ENCODE measurements at places on chromosomes 5 and 9.

- no peak for DNase-seq
Measured at GRCh38 chr9:121781701-121782464, 130.4 kb downstream of the DAB2IP start.

DNA sequence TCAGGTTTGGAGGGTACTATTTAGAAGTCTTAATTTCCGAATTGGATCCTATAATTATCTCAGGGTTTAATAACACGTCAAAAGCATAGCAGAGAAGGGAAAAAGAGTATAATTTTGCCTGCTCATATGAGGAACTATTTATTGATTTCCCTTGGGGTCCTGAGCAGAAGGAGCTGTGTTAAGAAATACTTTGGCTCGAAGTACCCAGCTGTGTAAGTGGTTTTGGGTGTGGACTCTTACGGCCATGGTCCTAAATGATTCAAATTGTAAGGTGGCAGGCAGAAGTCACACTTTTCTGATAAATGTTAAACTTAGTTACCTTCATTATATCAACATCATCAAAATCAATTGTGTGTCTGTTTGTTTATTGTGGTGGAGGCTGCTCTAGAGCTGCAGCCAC is 190.4 kb downstream of the MTRR start:
- no peak for DNase-seq

DNA sequence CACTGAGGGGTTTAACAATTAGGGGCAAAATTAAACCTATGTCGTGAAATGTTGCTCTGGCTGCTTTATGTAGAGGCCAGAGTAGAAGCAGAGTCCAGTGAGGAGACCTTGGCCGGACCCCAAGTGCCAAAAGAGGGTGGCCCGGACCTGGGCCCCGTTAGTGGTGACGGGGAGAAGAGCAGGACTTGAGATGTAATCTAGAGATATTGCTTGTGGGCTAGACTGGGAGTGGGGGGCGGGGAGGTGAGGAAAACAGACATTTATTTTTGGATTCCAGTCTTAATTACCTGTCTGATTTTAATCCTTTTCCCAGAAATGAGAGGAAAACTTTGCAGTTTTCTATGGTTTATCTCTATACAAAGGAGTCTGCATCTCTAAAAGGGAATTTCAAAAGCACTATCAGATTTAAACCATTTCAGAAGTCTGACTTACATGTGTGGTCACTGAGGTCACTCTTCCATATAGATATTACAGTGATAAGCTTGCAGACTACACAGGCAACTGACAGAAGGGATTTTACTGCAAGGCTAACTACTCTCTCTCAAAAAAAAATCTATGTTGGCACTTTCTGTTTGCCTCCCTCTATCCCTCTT is 108.1 kb downstream of the MED27 start:
- DNase-seq = no peak

GRCh38 chr5:169631360-169631759 is 5.7 kb upstream of the DOCK2 start:
- no peak for DNase-seq

DNA sequence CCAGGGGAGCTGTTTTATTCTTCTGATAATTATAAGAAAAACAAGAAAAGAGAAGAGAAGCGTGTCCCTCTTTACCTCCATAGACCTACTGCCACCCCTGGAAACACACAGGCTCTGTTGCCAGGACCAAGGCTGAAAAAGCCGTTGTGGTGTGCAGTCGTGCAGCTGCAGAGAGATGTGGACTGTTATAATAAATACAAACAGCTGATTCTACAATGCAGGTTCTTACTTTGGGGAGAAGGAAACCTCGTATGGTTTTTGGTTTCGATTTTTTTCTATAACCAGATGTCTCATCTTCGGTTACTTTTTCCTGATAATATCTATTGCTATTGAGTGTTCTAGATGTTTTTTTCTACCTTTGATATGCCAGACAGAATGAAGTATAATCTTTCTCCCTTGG is 28.1 kb downstream of the FYB1 start:
- DNase-seq = no peak

DNA sequence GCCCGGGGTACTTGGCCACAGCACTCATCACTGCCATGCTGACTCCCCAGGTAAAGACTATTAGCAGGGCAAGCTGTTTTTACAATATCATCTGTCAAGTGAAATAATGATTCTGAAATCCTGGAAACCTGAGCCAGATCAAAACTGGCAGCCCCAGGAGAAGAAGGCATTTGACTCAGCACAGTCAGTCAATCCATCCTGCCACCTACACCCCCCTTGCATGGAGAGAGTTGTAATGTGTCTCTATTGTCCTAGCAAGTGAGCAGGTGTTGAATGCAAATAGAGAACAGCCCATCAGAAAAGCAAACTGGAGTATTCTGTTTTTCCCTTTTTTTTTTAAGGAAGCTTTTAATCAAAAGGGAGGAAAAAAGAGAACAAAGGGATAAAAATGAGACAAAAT is 291.2 kb downstream of the BRINP1 start:
- no peak for DNase-seq

DNA sequence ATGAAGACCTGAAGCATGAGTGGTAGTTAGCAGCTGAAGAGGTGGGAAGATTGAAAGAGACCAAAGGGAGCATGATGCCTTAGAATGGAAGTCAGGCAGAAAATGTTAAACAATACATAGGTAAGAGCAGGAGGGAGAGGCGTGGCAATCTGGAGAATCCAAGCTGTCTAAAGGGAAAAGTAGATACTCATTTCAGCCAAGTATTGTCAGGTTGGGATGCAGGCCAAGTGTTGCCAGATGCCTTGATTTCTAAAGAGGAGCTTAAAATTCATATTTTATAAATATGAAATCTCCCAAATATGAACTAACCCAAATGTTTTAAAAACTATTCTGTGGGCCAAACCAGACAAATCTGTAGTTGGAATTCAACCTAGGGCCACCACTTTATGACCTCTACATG is 4.2 kb downstream of the PAM start:
- DNase-seq = no peak

GRCh38 chr5:150022681-150023080 is 22.1 kb downstream of the HMGXB3 start:
- DNase-seq = no peak

DNA sequence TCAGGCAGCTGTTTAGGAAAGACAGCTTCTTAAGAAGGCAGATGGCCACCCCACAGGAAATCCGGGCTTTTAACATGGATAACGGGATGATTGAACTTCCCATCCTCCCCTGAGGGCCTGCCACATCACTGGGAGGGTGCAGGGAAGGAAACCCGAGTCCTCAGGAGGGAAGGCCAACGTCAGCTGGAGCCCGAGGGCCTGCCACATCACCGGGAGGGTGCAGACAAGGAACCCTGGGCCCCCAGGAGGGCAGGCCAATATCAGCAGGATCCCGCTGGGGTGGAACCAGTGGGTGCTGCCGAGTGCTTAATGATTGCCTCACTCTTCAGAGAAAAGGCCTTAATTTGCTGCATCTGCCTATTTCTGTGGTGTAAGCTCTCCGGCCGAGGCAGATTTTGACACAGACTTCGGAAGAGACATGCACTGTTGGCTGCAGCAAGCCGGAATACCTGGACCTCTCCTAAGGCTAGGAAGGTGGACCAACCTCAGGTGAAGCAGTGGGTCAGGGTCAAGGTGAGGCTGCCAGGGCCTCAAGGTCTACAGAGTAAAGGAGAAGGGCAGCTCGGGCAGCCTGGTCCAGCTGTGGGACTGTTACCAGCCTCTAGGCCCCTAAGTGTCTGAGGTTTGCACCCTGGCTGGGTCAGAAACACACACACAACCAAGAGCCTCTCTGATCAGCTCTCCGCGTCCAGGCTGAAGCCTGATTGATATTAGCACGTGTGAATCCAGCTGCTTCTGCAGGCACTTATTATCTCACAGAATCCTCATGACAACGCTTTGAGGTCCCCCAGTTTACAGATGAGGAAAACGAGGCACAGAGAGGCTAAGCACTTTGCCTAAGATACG is 14.8 kb upstream of the COL5A1 start:
- DNase-seq = no peak

DNA sequence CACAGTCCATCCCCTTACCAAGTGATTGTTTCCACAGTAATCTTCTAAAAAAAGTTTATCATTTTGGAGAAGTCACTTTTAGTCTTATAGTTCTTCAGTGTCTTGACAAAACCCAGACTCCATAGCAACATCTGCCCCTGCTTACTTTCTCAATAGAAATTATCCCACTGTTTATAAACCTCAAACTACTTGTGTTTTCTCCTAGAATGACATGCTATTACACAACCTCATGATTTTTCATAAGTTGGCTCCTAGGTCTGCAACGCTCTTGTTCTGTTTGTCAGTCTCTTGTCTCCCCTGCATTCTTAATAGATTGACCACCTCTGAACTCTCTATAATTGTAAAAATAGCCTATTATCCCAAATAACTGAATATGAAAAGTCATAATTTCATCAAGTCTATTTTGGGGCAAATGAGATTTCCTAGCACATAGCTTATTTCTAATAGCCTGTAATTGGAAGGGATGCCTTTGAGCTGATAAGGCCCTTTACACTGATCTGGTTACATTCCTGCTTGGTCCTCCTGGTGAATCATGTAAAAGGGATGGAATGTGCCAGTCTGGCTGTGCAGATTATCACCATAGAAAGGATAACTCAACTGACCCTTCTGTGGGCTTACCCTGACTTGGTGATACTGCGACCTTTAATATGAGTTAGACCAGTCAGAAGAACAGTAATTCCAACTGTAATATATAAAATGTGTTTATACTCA is 69.6 kb downstream of the CHSY3 start:
- DNase-seq = no peak

- DNase-seq = no peak
Measured at GRCh38 chr5:139494832-139495231, 12.3 kb upstream of the STING1 start.

- no peak for DNase-seq
Measured at GRCh38 chr5:131230406-131230805, 33.4 kb upstream of the CDC42SE2 start.

- no peak for DNase-seq
Measured at GRCh38 chr5:84228266-84228665, 156.4 kb downstream of the EDIL3 start.

DNA sequence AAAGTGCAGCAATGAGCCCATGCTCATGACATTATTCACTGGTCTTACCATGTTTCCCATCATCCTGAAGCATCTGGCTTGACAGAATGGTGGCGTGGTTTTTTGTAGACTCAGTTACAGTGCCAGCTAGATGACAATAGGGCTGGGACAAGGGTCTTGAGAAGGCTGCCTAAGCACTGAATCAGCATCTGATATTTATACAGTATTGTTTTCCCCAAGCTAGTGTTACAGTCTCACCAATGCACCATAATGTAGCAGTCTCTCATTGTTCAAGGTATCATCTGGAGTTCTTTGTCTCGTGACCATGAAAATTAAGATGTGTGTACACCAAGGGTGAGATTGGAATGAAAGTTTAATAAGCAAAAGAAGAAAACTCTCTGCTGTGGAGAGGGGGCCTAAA is 19.0 kb upstream of the GGTA1 start:
- no peak for DNase-seq

DNA sequence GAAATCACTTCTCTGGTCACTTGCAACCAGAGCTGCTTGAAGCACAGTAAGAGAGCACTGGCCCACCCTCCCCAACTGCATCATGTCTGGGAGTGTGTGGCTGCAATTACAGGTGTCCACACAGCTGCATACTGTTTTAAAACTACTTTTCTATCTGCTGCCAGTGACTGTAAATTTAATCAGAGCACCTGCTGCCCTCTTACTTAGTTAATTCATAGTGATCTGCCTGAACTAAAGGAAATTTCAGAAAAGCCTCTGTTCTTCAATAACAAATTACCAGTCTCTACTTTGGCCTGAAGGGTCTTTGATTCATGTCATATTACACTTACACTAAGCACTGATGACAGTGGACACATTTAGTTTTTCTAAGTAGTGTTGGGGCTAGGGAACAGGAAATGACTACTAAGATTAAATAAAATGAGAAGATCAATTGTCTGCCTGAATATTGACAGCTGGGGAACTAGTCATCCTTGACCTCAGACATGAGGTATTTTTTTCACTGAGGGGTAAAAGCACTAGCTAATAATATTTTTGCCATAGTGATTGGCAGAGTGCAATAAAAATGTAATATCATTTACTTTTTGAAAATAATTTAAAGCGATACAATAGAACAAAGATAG is 788.9 kb upstream of the GRAMD2B start:
- no peak for DNase-seq

- no peak for DNase-seq
Measured at GRCh38 chr9:98902925-98903324, 40.8 kb upstream of the COL15A1 start.

DNA sequence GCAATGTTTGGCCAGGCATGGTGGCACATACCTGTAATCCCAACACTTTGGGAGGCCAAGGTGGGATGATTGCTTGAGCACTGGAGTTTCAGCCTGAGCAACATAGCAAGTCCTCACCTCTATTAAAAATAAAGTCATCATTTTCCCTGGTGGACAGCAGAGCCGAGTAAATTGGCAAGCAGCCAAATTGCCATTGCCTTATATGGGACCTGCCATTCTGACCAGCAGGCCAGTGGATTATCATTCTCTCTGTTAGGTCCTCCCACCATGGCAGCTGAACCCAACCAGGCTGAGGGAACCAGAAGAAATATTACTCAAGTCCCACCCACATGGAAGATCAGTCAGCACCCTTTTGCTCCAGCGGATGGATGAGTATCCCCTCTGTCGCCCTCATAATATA is 1829.9 kb downstream of the EFNA5 start:
- no peak for DNase-seq

GRCh38 chr5:143601917-143602333 is 198.4 kb upstream of the NR3C1 start:
- DNase-seq = no peak

DNA sequence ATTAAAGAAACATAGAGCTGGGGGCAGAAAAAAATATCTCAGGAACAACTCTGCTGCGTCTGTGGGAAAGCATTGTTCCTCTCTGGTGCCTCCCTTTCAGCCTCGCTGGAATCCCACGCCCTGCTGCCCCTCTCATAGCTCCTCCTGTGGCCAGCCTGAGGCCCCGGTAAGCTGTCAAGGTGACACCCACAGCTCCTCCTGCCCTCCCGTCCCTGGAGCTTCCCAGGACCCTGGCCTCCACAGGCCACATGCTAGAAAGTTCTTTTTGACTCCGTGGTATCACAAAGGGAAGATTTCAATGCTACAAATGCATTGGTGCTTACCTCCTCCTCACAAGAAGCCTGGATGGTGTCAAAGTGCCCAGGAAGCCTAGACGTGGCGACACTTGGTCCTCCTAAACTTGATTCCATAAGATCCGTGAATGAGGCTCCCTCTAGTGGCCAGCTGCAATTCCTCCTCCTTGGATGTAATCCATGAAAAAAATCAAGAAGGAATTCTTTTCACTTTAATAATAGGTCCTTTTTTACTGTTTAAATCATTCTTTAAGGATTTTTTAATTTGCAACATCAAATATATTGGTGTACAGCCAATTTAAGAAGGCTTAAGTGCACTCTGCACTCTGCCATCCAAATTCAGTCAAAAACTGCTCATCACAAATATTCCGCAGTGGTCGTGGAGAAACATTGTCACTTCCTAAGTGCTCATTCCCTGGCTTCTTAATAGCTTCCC is 104.9 kb downstream of the CFAP90 start:
- no peak for DNase-seq

- DNase-seq = peak; percentile 25
Measured at GRCh38 chr5:132389585-132390286, 20.2 kb downstream of the SLC22A5 start.

- no peak for DNase-seq
Measured at GRCh38 chr9:137851516-137852267, 25.9 kb upstream of the CACNA1B start.

Measured in activated CD4-positive, alpha-beta T cell treated with anti-CD3 and anti-CD28 coated beads for 1 hour (primary cell).